ENCODE measurements at places on chromosomes 3 and 15. TPM values are rescaled to one million over a fixed set of nuclear protein-coding genes. Genes with fewer than 3 reads are reported as not detected.
A peak's percentile ranks its signal among the peaks of the same experiment; 100 is the strongest.

GOLGA8J gene
- not detected for total RNA-seq

UPK1B gene
- total RNA-seq: 0.28 TPM

GPR171 gene
- not detected for total RNA-seq

- DNase-seq: no peak
These were observed 204.3 kb downstream of the BBX start for GRCh38 chr3:107727102-107727501.

DNA sequence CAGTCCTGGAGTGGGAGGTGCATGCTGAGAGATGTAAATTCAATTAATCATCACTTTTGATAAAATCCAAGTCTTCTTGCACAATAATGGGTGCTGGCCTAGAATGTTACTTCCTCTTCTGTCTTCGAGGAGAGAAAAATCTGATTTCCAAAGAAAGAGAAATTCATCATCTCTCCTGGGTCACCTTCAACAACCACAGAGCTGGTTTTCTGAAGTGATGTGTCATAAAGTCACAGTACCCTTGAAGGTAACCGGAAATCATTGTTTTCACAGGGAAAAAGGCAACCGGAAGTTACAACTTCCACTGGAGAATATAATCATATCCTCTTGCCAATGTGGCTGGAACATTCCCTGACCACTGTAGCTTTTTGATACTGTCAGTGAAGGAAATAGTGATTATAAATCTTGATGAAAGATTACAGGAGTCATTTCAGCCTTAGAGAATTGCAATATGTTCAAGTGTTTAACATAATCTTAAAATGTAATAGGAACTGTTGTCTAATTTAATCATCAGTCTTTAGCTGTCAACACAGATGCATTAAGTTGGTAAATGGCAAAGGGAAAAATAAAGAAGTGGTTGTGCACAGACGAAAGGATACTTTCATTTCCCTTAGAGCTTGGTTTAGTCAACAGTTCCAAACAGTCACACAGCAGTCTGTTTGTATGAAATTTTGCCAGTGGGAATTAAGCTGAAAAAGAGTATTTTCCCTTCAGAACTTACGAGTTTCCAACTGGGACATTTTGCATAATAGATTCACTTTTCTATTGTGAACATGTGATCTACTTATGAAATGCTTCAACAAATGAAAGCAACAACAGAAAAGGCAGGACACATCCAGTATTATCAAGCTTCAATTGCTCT is 106.5 kb upstream of the SLC4A7 start:
- peak; percentile 32 for DNase-seq

All from IMR-90 (cell line).